ENCODE measurements at places on chromosomes 3 and 15.

- no peak for DNase-seq
Measured at GRCh38 chr3:58214484-58215316, 3.9 kb upstream of the DNASE1L3 start.

- no peak for DNase-seq
Measured at GRCh38 chr3:179156775-179157174, 8.6 kb downstream of the PIK3CA start.

DNA sequence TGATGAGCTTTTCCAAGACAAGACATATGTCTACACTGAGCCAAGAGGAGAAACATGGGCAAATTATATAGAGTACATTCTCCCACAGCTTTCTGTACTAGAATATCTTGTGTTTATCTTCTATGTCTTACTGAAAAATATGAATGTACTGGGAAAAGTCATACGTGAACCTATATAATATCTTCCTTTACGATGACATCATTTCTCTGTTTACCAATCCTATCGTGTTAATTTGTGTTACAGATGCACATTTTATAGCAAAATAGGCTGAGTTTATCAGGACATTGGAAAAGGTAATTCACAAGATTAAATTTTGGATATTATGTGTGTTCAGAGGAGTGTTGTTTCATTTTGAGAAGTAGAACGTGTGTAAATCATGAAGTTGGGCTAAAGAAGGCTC, 452.5 kb upstream of the THRB start:
- no peak for DNase-seq

- DNase-seq, result no peak
Measured at GRCh38 chr3:89584398-89584797, 477.0 kb downstream of the EPHA3 start.

DNA sequence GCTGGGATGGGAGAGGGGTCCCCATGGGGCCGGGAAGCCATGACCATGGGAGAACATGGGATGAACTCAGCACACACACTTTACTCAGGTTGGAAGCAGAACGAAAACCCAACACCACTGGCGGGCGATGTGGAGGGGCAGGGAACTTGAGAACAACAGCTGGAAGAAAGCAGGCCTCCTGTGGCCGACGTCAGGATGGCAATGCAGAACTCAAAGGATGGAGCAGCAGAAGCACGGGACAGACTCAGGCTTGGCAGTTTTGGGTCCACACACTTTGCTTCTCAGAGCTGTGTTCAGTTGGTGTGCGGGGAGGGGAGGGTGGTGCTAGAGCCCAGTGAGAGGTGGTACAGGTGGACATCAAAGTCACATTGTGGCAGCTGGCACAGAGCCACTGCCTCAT, 80.7 kb downstream of the SEC22A start:
- DNase-seq, result no peak

DNA sequence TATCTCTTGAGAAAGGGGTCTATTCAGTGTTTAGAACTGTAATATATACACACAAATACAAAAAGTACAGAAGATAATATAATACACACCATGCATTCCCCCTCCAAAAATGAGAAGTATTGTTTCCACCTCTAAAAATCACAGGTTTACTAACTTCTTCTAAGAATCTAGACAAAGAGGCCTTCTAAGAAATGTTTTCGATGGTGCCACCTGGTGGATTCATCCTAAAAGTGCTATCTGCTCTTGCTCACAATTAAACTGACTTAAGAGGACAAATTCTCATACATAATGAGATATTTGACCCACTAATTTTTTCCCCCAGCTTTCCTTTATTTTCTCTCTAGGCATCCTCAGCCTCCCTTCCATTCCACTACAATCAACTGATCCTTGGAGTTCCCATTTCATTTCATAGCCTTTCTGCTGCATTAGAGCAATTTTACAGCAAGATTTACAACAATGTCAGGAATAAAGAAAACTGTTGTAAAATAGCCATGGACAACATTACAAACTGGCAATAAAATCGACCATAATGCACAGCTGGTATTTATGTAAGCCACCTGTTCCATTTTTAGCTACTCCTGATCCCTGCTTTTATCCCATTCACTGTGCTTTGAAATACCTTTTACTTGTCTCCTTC, 124.6 kb downstream of the ARRDC4 start:
- DNase-seq, result peak; percentile 12

DNA sequence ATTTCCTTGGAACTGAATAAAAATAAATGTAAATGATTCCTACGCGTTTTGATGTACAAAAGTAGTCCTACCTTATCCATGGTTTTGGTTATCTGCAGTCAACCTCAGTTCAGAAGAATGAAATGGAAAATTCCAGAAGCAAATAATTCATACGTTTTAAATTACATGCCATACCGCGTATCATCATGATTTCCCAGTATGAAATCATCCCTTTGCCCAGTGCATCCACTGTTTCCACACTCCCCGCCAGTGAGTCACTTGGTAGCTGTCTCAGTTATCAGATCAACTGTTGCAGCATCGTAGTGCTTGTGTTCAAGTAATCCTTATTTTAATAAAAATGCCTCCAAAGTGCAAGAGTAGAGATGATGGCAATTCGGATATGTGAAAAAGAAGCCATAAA, 9.1 kb upstream of the MFSD1 start:
- DNase-seq, result no peak

- no peak for DNase-seq
Measured at GRCh38 chr15:22228101-22228762, 147.9 kb downstream of the OR4M2 start.

GRCh38 chr3:154250291-154250690, 74.0 kb downstream of the DHX36 start:
- DNase-seq, result no peak

DNA sequence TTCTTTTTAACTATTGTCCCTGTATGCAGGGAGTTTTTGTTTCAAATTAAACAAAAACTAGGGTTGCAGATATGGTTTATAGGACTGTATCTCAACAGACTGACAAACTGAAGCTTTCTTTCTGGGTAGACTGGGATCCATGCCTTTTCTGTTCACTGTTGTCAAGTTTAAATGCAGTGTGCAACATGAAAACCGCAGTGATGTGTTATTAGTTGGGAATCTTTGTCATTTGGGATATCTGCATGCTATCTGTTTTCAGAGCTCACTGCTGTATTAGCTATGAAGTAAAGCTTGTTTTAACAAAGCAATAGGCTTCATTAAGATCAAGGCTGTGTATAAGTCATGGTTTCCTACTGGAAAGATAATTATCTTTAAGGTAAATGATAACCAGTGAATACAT, 21.4 kb upstream of the MCF2L2 start:
- DNase-seq, result no peak

DNA sequence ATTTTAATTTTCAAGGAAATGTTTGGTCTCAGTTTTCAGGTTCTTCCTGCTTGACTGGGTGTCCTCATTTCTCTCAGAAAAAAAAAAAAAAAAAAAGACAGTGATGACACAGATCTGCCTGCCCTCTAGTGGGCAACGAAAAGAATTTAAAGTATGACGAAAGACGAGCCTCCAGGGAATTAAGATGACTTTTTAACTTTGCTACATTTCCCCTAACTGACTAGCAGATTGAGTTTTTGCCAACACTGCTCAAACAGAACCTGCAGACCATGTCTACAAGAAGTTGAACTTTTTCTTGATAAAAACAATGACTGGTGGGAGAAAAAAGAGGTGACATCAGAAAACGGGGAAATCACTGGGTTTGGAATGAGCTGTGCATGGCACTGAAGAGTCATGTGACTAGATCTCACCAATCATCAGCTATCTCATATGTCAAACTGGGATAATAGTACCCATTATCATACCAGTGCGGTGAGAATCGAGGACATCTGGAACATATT, 40.8 kb downstream of the EOMES start:
- peak; percentile 63 for DNase-seq

DNA sequence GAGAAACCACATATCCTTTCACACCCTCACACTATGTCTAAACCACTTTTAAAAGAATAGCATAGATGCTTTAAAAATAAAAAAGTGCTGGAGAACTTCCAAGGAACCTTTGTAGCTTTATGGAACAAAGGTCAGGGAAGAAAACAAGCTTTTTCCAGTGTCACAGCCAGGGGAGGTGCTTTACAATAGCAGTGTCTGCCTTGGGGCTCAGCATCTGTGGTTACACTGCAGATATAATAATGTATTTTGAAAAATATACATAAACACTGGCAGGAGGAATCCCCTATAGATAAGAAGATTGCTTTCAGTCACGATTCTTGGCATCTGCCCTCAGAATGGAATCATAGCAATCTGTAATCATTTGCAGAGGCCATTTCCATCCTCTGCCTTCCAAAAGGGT, 362.4 kb upstream of the LRRC3B start:
- no peak for DNase-seq

GRCh38 chr3:13357074-13357473, 63.0 kb downstream of the NUP210 start:
- no peak for DNase-seq

DNA sequence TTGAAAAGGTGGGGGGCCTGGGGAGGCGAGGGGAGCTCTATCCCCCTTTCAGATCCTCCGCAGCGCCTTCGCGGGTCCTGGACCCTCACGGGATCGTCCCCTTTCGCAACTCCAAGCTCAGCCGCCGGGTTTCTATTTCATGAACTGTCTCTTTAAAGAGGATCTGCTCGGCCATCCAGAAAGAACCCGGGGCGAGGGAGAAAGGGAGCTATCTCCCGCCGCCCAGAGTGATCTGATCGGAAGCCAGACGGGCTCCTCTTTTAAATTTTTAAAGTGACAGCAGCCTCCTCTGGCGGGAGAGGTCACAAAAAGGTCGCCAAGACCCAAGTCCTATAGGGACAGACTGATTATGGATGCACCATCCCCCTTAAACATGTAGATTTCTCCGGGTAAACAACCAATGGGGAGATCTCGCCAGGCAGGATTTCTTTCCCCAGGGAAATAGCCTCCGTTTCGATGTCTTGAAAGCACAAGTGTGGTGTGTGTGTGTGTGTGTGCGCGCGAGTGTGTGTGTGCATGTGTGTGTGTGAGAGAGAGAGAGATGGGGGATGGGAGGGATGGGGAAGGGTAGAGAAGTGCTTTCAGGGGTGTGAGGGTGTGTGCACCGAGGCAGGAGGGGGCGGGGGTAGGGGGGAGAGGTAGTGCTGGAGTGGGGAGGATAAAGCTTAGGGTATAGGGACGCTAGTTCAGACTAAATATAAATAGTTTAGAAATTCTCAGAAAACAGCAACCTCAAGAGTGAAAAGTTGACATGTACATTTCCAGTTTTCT, 516.1 kb downstream of the MECOM start:
- DNase-seq, result no peak

DNA sequence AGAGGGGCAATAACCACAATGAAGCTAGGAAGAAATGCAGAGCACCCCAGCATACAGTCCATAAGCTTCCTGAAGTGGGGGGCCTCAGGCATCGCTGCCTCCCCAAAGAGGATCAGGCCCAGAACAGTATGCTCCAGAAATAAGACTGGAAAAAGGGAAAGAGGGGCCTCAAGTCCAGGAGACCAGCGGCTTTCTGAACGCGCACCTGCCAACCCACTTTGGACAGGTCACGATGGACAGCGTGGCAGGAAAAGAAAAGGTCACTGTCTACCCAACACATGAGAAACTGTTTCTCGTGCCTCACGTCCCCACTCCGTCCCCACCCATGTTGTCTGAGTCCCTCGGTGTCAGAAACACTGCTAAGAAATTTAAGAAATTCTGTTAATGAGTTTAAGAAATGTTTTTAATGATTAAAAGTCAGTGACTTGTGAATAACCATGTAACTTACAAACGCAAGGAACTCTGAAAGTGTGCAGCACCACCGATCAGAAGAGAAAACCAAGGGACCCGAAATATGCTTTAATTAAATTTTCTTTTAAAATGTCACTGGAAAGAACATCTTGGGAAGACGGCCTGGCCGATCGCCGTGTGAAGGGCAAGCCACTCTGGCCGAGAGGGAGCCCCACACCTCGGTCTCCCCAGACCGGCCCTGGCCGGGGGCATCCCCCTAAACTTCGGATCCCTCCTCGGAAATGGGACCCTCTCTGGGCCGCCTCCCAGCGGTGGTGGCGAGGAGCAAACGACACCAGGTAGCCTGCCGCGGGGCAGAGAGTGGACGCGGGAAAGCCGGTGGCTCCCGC, 1.7 kb upstream of the PPARG start:
- no peak for DNase-seq

GRCh38 chr3:73068419-73068818, 7.0 kb downstream of the EBLN2 start:
- no peak for DNase-seq

- no peak for DNase-seq
Measured at GRCh38 chr3:175212896-175213295, 353.8 kb downstream of the NAALADL2 start.

DNA sequence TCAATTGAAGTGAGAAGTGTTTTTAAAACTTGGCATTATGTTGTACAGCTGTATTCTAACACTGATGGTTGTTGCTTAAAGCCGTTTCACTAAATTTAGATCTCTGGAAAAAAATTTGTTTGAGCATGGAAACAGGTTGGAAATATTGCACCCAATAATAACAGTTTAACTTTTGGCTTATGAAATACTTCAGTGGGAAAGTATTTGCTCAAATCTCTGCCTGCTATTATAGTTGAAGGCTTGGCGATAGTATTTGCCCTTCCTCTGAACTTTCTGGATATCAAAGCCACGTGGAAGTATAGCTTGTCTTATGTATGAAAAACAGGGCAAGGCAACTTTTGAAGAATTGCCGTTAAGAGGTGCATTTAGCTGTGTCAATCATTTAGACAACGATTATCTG, 270.3 kb upstream of the LRRFIP2 start:
- no peak for DNase-seq

DNA sequence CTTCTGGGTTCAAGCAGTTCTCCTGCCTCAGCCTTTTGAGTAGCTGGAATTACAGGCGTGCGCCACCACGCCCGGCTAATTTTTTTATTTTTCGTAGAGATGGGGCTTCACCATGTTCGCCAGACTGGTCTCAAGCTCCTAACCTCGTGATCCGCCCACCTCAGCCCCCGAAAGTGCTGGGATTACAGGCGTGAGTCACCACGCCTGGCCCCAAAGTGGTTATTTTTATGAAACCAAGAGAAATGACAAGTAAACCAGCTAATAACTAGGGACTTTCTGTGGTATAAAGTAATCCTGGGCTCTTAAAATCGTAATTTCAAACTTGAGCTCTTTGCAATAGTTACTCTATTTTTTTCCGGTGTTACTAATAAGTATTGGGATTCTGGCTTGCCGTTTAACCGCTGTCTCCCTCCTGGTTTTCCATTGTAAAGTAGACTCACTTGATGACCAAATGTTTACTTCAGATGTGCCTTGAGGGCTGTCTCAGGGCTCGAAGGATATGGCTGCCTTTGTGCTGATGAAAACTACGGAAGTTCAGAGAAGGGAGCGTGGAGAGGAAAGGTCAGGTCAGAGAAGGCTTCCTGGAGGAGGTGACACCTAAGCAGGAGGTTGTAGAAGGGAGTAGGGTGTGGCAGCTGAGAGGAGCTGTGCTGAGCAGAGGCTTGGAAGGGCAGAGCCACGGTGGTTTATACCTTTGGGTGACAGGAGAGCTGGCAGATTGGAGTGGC, 4.2 kb downstream of the ZSCAN2 start:
- DNase-seq, result no peak

GRCh38 chr3:97148931-97149330, 334.5 kb downstream of the EPHA6 start:
- DNase-seq, result no peak

DNA sequence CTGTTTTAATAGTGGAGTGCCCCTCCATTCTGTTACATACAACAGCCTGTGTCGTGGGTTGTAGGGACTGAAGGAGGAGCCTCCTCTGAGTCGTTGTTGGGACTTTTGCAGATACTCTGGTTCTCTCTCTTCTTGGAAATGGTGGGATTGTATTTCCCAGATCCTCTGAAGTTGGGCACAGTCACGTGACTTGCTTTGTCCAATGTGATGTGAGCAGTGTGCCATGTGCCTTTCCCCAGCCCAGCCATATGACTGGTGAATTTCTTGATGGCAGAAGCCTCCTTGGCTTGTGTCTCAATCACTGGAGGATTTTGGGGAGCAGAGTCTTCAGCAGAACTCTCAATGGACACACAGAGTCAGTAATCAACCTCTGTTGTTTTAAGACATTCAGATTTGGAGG, 36.2 kb downstream of the RASGRF1 start:
- DNase-seq, result no peak

Data from CD4-positive, alpha-beta T cell treated with Interleukin-6 at 100 ng/mL for 8 hours (primary cell).